ENCODE measurements at places on chromosomes 7 and 10. TPM values are rescaled to one million over a fixed set of nuclear protein-coding genes. Genes with fewer than 3 reads are reported as not detected.

Gene VWA2
- polyA plus RNA-seq: 0.34 TPM

GRCh38 chr10:35339942-35340341, 3.6 kb downstream of the CCNY start:
- peak; percentile 13 for DNase-seq

DNA sequence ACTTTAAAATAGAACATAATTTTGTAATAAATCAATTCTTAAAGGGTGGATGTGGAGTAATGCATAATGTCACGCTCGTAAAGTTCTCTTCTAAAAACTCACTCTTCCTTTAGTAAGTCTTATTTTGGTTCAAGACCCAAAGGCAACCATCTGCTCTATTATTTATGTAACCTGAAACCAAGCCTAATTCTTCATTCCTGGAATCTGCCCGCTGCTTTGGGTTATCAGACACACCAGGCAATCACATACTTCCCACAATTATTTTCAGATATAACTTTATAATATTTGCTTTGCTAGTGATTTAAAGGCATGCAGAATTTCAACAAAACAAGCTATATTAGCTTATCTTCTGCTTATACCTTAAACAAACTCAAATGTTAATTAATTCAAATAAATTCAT, 39.0 kb downstream of the RAB11FIP2 start:
- no peak for DNase-seq

GRCh38 chr10:103472005-103472404, 7.0 kb downstream of the CALHM3 start:
- DNase-seq: no peak

Gene SEMA4G
- polyA plus RNA-seq: 2.3 TPM

GRCh38 chr10:48791267-48791928, 106.7 kb downstream of the WDFY4 start:
- no peak for DNase-seq

DNA sequence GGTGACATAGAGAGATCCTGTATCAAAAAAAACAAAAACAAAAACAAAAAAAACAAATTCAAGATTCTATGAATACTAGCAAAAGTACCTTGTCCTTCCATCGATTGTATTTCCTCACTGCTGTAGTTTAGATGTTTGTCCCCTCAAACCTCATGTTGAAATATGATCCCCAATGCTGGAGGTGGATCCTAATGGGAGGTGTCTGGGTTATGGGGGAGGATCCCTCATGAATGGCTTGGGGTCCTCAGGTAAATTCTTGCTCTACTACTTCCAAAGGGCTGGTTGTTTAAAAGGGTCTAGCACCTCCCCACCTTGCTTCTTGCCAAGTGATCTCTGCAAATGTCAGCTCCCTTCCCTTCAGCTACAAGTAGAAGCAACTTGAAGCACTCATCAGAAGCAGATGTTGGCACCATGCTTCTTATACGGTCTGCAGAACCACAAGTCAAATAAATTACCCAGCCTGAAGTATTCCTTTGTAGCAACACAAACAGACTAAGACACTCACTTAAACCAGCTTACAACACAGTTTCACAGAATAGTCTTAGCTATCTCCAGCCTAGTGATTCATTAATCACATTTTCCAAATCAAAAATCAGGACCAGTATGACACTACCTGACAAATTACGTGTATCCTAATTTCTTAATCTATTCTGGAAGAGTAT, 20.7 kb downstream of the ABI1 start:
- no peak for DNase-seq

Gene ELFN1
- polyA plus RNA-seq: 0.02 TPM

Gene PNLIPRP2
- polyA plus RNA-seq: not detected

- no peak for DNase-seq
These were observed 800.5 kb upstream of the KCND2 start for GRCh38 chr7:119472408-119473038.

Gene EBLN1
- not detected for polyA plus RNA-seq

Gene GPR26
- not detected for polyA plus RNA-seq

- DNase-seq: no peak
These were observed 20.5 kb downstream of the GPER1 start for GRCh38 chr7:1108264-1108920.

Gene SHH
- not detected for polyA plus RNA-seq

Gene AGR2
- 8.7 TPM for polyA plus RNA-seq

Gene MXI1
- polyA plus RNA-seq: 10.5 TPM

DNA sequence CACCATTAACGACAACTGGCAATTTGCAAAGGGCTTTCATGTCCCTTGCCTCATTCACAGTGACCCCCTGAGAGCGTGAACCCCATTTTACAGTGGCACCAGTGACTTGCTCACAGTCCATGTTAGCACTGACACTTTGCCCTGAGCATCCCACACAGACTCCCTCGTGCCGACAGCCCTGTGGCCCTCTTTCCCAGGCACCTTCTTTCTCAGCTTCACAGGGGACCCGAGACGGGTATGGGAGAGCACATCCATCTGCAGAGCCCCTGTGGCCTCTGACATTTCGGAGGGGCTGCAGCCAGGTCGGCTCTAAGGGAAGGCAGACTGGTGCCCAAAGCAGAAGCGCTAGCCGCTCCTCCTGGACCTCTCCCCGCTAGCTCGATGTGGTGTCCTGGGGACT, 10.8 kb downstream of the LOXL4 start:
- DNase-seq: no peak

DNA sequence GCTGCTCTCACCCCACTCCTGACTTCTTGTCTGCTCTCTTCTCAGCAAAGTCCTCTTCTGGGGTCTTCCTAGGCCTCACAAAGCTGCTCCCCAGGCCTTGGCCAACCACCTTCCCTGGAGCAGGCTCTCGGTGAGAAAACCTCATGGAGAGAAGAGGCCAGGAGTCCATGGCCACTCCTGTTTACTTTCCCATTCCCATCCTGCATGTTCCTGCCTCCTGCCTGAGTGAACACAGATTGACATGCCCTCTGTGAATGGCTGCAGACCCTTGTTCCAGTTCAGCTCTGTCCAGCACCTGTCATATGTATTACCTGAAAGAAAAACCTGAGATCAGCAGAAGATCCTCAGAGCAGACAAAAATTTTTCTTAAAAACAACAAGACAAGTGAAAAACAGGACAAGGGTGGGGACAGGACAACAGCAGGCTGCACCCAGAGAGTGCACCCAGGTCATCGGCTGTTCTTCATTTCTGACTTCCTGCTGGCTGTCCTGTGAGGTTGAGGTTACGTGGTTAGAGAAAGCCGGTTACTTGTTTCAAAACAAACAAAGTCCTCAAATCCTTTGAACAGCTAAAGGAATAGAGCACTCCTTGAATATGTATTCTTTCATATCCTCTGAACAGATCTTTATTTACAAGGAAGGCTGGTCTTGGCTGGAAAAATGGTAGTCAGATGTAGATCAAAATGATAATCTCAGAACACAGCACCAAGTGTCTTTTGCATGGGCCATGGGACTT, 34.0 kb upstream of the DLD start:
- no peak for DNase-seq

GRCh38 chr10:124353091-124353815, 65.5 kb downstream of the OAT start:
- DNase-seq: no peak

- peak; percentile 86 for DNase-seq
These were observed at the start of gene FRAT2 for GRCh38 chr10:97334370-97335175. Gene FRAT2, minus strand, starts transcription at chr10:97334729. Its CDS starts 157 bp downstream, at chr10:97334572.

DNA sequence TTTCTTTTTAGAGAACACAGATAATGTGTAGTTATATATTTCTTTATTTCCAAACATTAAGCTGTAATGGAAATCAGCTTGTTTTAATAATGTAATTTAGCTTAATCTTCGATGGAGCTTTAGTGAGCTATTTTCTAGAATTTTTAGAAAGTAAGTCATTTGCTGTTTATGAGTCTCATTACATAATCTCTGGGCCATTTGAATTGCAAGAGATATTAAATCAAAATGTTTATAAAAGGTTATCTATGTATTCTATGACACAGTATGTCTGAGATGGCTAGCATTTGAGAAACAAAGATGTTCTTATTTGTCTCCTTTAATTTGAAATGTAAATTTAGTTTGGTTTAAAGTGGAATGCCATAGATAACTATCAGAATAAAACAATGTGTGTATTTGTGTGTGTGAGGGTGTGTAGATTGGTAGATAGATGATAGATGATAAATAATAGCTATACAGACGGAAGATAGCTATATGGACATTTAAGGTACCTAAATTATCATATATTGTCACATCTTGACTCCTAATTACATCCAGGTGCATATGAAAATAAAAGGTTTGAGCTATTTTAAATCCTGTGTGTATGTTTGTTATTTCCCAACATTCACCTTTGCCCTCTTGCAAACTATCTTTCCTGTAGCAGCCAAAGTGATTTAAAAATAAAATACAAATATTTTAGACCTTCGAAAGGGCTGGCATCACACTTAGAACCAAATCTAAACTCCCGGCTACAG, 478.0 kb upstream of the KLF6 start:
- no peak for DNase-seq

DNA sequence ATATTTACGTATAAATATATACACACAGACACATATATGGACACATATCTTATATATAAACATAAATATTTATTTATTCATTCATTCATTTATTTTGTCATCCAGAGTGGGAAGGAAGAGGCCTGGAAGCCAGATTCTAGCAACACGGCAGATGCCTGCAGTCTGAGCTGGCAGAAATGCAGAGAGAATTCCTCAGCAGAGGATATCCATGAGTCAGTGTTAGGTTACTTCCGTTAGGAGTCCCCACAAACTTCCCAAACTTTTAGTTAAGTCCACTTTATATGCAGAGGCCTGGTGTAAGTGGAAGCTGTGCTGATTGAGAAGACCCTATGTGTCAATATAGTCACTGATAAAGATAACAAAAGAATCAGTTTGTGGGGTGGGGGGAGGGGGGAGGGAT, 89.6 kb downstream of the PPP1R17 start:
- peak; percentile 60 for DNase-seq

- DNase-seq: no peak
These were observed 4.0 kb downstream of the SFMBT2 start for GRCh38 chr10:7406712-7407333.

GRCh38 chr10:104273286-104273685, 4.3 kb downstream of the GSTO2 start:
- DNase-seq: no peak

GRCh38 chr7:115548756-115549155, 481.8 kb downstream of the TFEC start:
- no peak for DNase-seq
